Hematopoietic multipotent progenitor cell treated with erythropoietin and hydrocortisone succinate and interleukin-3 and kit ligand, for 4 days (in vitro differentiated cells): ENCODE measurements at places on chromosomes 13 and 19.

DNA sequence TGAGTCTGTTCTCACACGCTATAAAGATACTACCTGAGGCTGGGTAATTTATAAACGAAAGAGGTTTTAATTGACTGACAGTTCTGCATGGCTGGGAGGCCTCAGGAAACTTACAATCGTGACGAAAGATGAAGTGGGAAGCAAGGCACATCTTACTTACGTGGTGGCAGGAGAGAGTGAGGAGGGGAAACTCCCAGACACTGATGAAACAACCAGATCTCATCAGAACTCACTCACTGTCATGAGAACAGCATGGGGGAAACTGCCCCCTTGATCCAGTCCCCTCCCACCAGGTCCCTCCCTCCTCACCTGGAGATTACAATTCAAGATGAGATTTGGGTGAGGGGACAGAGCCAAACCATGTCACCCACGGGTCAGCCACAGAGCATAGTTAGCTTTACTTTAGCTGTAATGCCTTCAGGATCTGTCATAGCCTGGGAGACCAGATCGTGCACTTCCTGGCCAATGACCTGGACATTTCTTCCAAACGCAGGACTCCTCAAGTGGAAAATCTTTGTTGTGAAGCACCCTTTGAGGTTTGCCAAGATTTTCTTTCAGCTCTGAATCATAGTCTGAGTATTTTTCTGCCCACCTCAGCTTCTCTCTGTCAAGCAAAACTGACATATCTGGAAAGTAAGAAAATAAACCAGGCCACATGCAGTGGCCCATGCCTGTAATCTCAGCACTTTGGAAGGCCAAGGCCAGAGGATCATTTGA is 25.2 kb upstream of the HIF3A start:
- no peak for DNase-seq

DNA sequence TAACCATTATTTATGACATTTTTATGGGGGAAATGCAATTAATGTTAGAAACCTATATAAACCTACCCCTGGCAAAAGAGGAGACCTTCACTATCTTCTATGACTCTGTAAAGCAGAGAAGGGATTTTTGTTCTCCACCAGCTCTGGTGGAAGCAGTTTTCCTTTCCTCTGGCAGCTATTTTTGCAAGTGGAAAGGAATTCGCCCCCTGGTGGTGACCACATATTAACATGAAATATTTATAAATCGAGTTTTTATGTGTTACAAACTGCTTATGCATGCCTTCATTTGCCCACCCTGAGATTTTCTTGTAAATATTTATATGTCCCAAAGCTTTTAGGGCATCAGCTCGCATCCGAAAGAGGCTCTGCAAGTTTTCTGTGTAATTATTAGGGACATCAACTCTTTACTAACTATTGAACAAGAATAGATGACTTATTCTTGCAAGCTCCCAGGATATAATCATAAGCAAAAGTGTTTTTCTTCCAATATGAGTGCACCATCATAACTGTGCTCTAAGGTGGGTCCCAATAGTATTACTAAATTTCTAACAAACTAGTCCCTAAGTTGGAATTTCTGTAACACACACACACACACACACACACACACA is 62.4 kb downstream of the SERTM1 start:
- peak; percentile 75 for DNase-seq

DNA sequence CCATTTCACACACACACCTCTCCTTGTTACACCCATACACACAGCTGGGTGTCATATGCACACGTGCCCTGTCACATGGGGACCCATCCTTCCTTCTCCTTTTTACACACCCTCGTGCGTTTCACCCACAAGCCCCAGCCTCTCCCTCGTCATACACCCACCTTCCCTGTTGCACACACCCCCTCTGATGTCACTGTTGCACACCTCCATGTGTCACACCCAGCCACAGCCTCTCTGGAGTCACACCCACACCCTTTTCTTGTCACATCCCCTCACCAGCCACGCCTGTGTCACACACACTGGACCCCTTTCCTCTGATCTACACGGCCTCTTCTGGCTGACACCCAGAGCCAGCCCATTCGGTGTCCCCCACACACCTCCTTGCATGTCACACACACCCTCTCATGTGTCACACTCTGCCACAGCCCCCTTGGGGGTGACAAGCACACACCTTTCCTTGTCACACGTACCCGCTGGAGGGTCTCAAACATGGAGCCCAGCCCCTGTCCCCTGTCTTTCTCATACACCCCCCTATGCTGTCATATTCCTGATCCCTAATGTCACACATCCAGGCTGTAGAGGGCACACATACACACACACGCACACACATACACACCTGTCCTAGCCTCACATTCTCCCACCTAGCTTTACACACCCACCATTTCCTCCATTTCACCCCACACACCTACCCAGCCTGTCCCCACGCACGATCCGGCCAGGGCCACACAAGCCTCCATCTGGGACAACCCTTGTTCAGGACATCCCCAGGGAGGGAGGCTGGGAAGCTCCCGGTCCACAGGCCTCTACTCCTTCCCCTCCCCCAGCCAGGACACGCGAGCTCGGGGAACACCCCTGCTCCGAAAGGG is 1.4 kb downstream of the NOVA2 start:
- DNase-seq, result peak; percentile 39

DNA sequence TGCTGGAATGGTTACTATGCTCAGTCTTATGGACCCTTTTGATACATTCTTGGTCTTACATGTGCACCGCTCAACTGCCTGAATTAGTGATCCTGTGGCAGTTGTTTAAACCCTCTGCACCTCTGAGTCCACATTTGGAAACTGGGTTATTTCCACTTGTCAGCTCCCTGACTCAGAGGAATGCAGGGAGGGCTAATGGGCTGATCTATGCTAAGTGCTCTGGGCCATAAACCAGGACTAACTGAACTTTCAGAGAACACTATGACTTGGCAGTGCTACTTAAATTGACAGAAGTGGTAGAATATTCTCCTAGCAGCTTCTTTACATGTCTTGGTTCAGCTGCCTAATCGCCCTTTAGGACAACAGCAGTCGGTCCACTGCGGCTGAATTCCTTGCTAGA is 26.8 kb upstream of the MED4 start:
- no peak for DNase-seq

DNA sequence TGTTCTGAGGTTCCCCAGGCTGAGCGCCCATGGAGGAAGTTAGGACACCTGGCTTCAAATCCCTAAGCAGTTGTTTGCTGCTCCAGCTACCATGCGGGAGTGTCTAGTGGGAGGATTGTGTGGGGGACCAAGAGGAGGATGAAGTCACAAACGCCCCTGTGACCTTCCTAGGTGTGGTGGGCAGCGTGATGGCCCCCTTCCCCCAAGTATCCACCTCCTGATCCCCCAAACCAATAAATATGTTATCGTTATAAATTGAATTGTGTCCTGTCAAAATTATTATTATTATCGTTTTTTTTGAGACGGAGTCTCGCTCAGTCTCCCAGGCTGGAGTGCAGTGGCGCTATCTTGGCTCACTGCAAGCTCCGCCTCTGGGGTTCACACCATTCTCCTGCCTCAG is at the start of gene SLC25A41:
SLC25A41 (minus strand) TSS at position 101 of the 400 bp plus-strand sequence; CDS start at position 31, 70 bp downstream.
- no peak for DNase-seq

GRCh38 chr19:34155686-34156085 is 16.6 kb upstream of the LSM14A start:
- DNase-seq, result no peak

DNA sequence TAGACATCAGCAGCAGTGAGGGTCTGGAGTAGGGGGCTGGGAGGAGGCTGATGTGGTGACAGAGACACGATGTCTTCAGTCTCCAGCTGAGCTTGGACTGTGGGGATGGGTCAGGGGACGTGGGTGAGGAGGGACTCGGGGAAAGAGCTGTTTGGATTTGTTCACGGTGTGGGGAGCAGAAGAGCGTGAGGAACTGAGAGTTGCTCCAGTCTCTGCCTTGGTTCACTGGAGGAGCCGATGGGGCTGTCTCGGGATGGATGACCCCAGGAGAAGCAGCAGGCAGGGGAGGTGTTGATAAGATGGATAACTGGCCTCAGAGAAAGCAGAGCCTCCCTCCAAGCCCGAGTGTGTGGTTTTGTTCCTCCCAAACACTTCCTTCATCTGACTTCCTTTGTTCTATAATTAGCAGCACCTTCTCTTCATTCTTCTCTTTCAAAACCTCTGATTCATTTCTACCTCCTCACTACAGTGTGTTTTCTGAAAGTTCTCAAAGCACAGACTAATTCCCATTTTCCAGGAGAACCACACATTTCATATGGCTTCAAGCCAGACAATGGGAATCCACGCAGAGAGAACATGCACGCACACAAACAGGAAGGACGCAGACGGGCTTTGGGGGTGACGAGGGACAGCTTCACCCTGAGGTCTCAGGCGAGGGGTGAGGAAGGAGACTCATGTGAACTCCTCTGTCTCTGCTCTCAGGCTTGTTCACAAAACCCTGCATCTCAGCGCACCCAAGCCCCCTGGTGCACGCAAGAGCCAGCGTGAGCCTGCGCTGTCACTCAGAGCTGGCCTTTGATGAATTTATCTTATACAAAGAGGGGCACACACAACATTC is 18.6 kb downstream of the LAIR2 start:
- DNase-seq, result peak; percentile 11

GRCh38 chr19:51141181-51141580 is 920 bp upstream of the SIGLEC7 start:
- no peak for DNase-seq

- DNase-seq, result no peak
Measured at GRCh38 chr13:97214921-97215320, 7.2 kb upstream of the MBNL2 start.

DNA sequence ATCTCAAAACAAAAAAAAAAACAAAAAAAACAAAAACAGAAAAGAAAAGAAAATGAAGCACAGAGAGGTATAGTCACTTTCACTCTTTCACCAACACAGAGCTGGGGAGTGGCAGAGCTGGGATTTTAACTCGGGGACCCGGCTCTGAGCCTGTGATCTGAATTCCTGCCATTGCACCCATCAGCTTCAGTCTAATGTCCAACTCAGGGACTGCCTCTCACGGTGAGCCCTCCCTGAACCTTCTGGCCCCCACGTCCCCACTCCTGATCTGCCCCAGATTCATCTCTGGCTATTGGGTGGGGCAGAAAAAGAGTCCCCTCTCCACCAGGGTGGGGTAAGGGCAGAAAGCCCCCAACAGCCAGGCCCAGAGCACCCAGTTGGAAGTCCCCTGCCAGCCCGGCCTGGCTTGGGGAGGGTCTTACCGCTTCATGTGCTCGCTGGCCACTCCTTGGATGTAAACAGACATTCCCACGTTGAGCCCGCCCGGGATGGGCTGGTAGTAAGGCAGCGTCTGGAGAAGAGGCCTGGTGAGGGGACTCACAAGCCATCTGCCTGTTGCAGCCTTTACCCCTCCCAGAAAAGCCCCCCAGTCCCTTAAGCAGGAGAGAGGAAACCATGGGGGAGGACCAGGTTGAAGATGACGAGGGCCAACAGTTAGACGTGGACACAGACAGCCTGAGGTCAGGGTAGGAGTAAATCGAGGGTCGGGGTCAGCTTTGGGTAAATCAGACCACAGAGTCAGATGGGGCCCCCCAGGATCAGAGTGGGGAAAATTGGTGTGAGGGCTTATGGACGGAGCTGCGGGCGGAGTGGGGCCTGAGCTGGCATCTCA is 520 bp downstream of the LGALS4 start:
- DNase-seq, result no peak

DNA sequence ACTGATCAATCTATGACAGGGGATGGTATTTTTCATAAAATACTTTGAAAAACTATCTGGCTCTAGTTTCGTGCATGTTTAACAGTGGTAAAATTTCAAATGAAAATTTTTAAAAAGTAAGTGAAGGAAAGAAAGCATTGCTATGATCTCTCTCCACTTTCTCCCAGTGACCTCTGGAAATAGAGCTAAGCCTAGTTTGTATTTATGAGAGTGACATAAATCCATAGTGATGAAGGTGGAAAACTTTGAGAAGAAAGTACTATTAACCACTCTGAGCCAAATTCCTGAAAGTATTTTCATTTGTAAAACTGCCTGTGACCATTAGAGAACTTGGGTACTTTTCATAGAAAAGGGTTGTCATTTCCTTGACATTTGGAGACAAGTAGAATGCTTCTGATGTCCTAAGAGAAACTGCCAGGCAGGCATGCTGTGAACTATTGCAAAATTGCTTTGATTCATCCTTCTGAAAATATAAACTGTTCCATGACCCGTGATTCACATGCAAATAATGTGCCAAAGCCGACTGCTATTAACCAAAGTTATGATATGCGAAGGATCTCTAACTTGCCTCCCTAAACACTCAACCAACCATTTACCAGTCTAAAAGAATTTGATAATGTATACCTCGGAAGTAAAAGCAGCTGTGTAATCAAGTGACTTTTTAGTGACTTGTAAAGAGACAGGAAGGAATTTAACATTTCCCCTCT is 133.2 kb downstream of the VWA8 start:
- DNase-seq, result no peak
